ENCODE measurements at places on chromosomes 5 and 9.

DNA sequence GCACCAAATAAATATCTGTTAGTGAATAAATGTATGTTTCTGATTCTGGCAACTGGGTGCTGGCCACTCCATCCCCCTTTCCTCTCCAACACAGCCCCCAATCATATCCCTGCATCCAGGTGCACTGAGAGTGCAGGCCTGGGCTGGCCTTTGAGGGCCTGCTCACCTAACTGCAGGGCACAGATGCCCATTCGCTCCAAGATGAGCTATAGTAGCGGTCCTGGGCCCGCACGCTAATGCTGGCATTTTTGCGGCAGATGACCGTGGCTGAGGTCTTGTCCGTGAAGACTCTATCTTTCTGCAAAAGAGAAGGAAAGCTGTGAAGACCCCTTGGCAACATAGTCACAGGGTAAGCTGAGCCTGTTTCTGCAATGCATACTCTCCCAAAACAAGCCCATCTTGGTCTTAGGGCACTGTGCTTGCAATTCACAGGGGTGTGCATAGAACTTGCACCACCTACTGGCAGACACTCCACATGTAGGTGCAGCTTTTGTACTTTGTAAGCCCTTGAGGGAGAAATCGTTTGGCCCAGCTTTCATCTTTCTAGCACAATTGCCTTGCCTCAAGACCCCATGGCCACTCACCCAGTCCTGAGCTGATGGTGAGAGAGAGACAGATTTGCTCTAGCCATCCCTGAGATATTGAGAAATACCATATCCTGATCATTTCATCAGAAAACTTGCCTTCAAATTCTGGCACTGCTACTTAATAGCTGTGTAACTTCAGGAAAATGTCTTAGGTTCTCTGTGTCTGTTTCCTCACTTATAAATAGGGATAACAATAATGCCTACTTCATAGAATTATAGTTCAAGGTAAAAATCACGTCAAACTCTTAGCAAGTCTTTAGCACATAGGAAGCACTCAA is 13.5 kb downstream of the IL12B start:
- DNase-seq: peak; percentile 14

DNA sequence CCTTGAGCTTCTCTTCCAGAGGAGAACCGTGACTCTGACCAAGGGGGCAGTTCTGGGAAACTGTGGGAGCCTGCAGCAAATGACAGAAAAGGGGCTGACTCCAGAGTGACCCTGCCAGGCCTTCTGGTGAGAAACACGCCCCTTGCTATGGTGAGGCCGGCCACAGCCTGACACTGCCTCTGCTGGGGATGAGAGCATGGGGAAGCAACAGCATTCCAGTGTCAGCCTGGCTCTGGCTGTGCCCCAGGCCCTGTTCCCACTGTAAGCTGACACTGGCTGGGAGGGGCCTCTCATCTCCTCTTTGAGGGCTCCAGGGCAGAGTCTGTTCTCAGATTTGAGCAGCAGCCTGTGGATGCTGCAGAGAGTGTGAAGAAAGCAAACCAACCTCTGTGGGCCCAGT is 180.0 kb upstream of the IL12B start:
- DNase-seq: no peak

GRCh38 chr5:77774981-77775789 is 954 bp downstream of the TBCA start:
- DNase-seq: peak; percentile 13

DNA sequence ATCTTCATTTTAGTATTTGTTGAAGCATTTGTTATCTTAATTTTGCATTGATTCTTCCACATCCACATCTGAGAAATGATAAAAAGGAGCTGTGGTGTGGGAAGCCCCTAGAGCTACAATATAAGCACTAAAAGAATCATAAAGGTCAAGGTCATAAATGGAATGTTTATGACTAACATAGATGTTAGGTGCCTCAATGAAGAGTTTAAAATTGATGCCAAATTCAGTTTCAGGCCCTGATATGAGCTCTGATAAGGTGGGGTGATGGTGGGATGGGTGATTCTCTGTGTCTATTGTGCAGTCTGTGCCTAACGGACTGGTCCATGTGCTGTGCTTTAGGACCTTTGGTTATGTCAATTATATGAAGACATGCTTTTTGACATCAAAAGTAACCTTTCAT is 61.2 kb upstream of the CAMK4 start:
- no peak for DNase-seq
